ENCODE measurements at places on chromosomes 2 and 18.
A peak's percentile ranks its signal among the peaks of the same experiment; 100 is the strongest.

GRCh38 chr2:184067502-184067901 is 530.8 kb upstream of the ZNF804A start:
- DNase-seq = no peak

DNA sequence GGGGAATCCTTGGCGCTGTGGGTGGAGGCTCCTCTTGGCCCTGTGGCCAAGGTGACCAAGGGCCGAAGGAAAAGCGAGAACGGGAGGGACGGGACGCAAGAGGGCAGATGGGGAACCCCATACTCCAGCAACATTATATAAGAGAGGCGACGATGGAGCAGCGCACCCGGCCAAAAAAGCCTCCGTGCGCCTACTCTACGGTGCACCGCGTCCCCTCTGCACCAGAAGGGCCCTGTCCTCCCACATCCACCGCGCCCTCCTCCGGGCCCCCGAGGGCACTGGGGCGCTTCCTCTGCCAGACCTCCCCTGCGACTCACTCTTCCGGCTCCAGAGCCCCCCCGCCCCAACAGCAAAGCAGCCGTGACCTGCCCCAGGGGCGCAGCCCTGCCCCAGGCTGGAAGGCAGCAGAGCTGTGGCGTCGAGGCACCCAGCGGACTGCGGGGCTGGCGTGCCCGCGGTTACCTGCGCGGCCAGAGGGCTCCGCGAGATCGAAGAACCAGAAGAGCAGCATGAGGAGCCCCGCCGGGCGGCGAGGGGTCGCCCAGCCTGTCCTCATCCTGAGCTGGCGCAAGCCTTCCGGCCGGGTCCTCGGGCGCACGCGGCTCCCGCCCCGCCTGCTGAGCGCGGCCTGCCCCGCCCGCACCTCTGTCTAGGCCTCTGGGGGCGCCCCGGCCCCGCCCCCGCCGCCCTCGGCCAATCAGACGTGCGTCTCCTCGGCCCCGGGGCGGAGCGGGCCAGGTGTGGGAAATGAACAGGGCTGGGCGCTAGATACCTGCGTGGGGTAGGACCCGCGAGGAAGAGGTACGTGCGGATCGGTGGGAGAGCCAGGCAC is 106.3 kb upstream of the CD302 start:
- no peak for DNase-seq

DNA sequence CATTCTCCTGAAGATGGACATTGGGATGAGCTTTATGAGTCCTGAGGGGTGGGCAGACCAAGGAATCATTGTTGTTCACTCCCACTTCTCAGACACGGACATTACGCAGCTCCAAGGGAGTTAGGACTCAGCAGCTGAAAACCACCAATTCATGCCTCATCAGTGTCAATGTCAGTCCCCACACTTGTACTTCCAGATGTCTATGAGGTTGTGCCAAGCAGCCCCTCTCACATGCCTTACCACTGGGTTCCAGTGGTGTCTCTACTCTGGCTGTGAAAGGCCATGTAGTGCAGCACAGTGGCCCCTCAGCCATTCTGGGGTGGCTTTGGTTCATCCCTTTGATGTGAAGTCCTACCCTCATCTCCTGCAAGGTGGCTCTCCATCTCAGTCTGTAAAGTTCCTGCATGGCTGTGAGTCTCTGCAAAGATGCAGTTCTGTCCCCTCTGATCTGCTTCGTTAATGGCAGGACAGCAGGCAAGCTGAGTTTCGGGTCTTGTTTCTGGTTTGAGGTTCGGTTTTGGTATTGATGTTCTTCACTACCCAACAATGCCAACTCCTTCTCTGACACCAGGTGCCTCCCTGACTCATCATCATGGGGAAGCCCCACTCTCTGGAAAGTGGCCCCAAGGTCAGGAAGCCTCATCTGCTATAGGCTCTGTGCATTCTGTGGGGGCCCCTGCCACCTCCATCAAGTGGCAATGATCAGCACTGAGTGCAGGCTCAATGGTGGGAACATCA is 14.0 kb upstream of the COL6A3 start:
- DNase-seq = no peak

- no peak for DNase-seq
Observed at GRCh38 chr2:241146286-241146685, 3.0 kb downstream of the PASK start.

- no peak for DNase-seq
Observed at GRCh38 chr2:188811522-188811921, 162.7 kb upstream of the COL3A1 start.

- peak; percentile 63 for DNase-seq
Observed at GRCh38 chr2:59076079-59076619, 835.0 kb upstream of the FANCL start.

GRCh38 chr2:89844221-89844943 is 1152.9 kb downstream of the RPIA start:
- DNase-seq = no peak

DNA sequence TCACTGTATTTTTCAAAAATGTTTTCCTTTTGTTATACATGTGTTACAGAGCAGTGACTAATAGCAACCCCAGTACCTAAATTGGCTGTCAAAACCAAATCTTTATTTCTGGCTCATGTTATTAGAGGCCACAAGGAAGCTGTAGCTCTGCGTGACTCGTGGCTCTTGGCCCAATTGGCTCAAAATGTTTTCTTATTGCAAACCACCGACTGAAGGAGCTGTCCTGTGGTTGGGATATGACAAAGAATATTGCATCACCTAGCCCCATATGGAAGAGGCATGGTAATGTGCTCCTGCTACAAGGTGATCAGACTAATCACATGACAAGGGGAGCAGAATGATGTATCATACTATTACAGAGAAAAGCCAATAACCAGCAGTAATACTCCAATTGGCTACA is 1058.5 kb downstream of the CBLN2 start:
- no peak for DNase-seq

- no peak for DNase-seq
Observed at GRCh38 chr2:173037245-173038120, 38.2 kb upstream of the MAP3K20 start.

- peak; percentile 99 for DNase-seq
Observed at GRCh38 chr18:48314690-48315089, 94.5 kb downstream of the ZBTB7C start.

DNA sequence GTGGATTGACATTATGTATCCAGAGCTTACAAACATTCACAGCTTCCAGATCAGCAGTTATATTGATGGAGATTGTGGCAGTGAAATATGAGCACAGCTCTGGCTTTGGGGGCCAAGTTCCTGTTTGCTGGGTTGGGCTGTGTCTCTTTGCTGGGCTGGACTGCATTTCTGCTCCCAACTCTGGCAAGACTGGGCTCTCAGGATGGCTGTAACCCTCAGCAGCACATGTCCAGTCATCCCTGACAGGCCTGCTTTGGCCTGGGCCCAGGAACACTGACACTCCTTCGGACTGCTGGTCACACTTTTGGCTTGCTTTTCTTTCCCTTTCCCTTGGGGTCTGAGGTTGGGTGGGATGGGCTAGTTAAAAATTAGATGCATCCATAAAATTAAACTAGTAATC is 17.9 kb upstream of the VPS4B start:
- no peak for DNase-seq

- DNase-seq = no peak
Observed at GRCh38 chr2:133526530-133527300, 41.5 kb downstream of the NCKAP5 start.

DNA sequence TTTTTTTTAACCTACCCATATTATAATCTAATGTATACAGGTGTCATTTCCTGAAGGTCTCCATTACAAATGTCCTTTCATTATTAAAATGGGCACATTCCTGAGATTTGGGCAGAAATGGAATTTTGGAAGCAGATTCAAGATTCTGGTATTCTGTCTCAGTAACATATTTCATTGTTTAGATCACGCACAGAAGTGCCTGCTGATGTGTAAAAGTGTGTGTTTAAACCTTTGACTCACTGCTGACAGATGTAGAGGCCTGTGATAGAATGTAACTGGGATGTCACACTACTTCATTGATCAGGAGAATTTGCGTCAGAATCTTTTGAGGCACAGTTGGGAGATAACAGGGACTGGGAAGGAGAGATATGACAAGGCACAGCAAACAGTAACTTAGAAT is 276.8 kb upstream of the EPAS1 start:
- no peak for DNase-seq

- no peak for DNase-seq
Observed at GRCh38 chr2:236034974-236035373, 133.2 kb downstream of the GBX2 start.

GRCh38 chr2:227228061-227228667 is 63.7 kb downstream of the COL4A3 start:
- DNase-seq = peak; percentile 98

DNA sequence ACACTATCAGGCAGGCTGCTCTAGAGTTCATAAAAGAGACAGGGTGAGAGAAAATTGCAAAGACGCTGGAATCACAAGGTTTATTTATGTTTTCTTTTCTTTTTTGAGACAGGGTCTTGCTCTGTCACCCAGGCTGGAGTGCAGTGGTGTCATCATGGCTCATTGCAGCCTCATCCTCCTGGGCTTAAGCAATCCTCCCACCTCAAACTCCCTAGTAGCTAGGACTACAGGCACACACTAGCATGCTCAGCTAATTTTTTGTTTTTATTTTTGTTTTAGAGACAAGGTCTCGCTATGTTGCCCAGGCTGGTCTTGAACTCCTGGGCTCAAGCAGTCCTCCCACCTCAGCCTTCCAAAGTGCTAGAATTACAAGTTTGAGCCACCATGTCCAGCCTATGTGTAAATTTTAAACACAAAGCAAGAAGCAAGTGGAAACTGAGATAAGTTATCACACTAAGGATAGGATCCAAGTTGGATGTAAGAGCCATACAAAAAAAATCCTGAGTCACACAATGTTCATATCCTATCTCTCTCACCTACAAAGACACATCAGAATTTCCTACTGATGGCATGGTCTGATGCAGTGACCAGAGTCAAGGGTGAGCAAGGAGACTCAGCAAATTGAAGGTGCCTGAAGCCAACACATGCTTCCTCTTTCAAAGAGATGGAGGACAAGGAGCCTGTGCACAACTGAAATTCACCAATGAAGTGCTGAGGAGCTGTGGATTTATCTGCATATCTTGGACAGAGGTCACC is 31.4 kb downstream of the MYL12B start:
- no peak for DNase-seq

DNA sequence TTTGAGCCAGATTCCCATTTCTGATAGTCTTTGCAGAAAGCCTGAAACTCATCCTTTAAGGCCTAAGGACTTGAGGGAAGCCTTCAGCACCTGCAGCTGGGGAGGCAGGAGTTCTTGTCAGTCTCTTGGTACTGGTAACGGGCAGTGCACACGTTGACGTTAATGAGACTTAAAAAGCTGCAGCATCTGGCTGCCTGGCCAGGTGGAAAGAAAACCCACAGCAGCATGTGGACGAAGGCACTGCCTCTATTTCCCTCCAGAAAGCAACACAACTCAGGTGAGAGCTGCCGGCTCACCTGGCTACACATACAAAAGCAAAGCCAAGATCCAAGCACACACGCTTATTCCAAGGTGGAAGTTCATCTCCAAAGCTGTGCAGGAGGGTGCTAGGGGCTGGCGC is 178.8 kb downstream of the ANAPC1 start:
- DNase-seq = no peak
